ENCODE measurements at places on chromosomes 16 and 17.
A peak's percentile ranks its signal among the peaks of the same experiment; 100 is the strongest.

GRCh38 chr17:60577147-60577915 is 22.7 kb upstream of the PPM1D start:
- DNase-seq = no peak

DNA sequence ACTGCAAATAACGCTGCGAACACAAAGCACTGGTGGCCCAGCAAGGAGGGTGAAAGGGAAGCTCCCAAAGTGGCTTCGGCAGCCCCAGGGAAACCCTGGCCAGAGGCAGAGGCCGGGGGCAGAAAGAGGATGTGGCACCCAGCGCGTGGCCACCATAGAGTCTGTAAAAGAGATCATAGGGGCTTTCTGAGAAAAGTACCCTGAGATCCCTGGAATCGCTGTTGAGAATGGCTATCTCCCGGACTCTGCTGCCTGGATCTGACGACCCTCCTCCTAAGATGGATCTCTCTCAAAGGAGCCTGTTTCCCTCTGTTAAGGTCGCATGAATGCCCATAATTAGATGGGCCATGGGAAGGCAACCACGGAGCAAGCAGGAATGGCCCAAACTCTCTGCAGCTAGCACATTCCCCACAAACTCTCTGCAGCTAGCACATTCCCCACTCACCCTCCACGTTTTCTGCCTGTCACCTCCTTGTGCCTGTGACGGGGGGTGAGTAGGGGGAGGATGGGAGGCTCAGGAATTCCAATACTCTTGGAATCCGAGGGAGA is 364.4 kb downstream of the XYLT1 start:
- DNase-seq = no peak

DNA sequence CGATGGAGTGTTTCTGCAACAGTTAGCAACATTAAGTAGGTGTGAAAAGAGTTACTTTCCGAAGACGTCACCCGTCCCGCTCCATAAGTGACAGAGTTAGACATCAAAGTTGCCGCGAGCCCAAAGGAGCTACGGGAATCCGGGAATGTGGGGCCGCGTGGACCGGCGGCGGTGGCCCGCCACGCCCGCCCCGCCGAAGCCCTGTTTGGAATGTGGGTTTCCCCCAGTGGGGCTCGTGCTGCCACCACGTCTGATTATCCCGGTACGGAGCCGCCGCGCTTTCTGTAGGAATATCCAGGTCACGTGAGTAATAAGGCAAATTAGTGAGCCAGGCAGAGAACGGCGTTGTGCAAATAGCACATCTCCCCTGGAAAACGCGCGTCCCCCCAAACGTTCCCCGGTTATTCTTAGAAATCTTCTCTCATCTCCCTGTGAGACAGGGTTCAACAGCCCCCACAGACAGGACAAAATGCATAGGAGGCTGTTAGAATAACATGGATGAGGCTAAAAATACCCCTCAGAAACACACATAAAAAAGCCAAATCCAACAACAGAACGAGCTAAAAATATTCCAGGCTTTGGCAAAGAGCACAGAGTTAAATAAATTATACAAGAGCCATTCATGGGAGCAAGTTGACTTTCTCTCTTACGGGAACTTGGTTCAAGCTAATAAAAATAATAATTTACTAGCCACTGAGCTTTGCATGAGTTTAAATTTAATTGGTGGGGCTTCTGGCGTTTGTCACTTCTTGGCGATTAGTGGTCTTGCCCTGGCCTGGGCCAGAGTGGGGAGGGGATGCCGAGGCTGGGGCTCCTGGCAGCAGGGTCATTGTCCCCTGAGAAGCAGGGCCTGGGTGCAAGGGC is 8.6 kb downstream of the BAHCC1 start:
- no peak for DNase-seq

GRCh38 chr16:2003827-2004641 is 5.6 kb downstream of the ZNF598 start:
- peak; percentile 78 for DNase-seq

- no peak for DNase-seq
Measured at GRCh38 chr17:34770586-34770985, 190.7 kb downstream of the CCT6B start.

- DNase-seq = no peak
Measured at GRCh38 chr17:40598301-40598618, 33.0 kb upstream of the CCR7 start.

DNA sequence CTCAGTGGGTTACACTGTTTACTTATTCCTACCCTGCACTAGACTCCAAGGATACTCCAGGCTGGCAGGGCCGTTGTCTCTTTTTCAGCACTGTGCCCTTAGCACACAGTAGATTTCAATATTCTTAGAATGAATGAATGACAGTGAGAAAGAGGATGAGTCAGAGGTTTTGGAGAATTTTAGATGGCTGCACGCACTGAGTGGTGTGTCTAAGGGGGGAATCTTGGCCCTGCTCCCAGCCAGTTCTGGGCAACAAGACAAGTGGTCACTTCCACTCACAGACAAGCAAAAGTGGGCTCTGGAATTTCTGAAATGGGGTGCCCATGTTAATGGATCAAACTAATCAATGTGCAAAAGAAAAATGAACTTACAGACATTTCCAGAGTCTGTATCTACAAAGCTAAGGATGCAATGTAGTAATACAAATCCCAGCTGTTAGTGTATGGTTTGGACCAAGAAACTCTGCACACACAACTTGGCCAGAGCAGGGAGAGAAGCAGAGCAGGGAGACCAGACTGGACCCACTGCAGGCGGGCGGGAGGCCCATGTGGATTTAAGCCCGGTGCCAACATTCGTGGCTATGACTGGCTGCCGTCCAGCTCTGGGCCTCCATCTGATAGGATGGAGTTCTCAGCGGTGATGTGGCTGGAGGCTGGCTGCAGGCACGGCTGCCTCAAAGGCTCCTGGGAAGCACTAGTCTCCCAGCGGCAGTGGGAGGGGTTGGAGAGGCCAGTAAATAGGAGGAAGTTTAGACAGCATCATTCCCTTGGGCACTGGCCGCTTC is 95.6 kb upstream of the CDYL2 start:
- no peak for DNase-seq

DNA sequence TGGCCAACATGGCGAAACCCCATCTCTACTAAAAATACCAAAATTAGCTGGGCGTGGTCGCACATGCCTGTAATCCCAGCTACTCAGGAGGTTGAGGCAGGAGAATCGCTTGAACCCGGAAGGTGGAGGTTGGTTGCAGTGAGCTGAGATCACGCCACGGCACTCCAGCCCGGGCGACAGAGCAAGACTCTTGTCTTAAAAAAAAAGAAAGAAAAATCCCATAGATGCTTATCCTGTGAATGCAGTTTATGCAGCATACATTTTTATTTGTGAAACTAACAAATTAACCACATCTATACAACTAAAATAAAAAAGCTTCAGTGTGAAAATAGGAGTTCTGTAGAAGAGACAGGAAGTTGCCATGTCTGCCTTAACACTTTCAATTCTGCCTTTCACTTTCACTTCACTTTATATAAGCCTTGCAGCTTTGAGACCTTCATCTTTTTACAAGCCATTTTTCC is 7.1 kb downstream of the IGSF6 start:
- DNase-seq = no peak

DNA sequence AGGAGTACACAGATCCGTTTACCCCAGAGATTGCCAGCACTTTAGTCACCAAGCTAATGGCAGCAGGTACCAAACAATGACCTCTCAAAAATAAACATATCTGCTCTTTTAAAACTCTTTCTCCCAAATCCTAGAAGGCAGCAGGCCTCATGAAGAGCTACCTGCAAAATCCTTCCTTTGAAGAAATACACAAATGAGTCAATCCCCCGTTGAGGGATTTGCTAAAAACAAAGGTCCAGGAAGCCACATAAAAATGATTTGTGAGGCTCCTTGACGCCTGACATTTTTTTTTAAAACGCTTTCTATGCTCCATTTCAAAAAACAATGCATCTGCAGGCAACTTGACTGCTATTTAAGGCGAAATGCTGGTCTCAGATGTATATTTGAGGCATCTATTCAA is 58.2 kb downstream of the NACA2 start:
- peak; percentile 52 for DNase-seq

DNA sequence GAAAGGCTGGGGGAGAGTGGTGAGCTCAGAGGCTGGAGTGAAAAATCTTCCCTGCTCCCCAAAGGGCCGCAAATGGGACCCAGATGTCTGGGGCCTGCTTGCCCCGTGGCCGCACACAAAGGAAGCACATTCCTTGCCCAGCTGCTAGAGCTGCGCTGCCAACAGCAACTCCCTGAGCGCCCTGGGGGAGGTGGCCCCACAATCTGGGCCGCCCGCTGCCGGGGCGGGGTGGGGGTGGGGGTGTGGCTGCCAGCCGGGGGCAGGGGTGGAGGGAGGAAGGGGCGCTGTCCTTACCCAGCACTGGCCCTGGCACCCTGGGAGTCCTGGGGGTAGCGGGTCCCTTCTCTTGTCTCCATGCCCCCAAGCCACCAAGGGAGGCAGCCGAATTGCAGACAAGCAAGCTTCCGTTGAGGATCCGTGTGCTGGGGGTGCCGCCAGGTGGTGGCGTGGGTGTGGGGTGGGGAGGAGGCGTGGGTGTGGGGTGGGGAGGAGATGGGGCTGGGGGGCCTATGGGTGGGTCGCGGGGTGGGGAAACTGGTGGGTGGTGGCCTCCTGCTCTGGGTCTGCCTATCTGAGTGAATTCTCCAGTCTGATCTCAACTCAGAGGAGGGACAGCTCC is 48.4 kb upstream of the PABPN1L start:
- no peak for DNase-seq

GRCh38 chr16:482468-483185 is 44.9 kb upstream of the CAPN15 start:
- no peak for DNase-seq

DNA sequence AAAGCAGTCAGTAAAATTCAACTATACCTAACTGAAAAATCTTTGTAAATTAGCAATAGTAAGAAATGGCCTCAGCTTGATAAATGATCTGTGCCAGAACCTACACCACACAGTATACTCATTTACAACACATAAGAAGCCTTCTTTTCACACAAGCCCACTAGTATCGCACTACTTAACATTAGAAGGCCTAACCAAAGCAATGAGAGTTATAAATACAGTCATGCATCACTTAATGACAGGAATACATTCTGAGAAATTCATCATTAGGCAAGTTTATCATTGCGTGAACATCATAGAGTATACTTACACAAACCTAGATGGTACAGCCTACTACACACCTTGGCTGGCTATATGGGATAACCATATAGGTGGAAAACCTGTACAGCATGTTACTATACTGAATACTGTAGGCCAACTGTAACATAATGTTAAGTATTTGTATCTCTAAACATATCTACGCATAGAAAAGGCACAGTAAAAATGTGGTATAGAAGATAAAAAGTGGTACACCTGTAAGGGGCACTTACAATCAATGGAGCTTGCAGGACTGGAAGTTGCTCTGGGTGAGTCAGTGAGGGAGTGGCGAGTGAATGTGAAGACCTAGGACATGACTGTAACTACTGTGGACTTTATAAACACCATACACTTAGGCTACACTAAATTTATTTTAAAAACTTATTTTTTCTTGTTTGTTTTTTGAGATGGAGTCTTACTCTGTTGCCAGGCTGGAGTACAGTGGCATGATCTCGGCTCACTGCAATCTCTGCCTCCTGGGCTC is 126.5 kb upstream of the CORO6 start:
- DNase-seq = no peak

- DNase-seq = peak; percentile 85
Measured at GRCh38 chr17:67491009-67491680, 114.1 kb downstream of the PITPNC1 start.

DNA sequence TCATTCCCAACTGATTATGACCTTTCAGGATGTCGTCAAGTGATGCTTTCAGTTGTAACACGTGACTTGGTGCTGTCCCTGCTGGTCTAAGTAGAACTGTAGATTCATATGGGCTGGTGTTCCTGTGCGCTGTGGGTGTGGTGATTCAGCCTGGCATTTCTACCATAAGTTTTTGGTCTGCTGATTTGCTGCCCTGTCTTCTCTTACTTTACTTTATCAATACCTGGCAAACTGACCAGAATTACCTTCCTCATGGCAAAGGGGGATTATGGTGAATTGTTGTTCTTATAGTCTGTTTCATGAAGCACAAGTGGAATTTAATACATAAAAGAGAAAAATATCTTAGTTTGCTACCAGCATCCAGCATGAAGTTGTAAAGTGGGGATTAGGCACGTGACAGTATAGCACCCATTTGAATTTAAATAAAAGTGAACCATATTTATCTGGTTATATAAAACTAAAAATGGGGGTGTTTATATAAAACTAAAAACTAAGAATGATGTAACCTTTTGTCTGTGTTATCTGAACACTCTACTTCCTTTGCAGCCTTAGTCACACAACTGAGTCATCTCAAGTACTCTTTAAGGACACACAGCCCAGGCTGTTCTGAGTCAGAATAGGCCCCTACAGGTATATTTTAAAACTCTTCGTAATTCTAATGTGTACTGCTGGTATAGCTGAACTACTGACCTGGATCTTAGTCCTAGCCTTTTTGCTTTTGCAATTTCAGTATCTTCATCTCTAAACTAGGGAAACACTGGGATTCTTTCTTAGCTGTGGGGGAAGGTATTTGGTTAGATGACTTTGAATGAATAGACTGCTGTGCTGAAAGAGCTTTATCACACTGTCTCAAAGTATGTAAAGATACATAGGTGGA is 28.3 kb downstream of the TTC19 start:
- DNase-seq = no peak

- DNase-seq = no peak
Measured at GRCh38 chr17:67606896-67607604, 110.7 kb upstream of the NOL11 start.

- DNase-seq = no peak
Measured at GRCh38 chr16:67024384-67025209, 4.4 kb upstream of the CBFB start.

DNA sequence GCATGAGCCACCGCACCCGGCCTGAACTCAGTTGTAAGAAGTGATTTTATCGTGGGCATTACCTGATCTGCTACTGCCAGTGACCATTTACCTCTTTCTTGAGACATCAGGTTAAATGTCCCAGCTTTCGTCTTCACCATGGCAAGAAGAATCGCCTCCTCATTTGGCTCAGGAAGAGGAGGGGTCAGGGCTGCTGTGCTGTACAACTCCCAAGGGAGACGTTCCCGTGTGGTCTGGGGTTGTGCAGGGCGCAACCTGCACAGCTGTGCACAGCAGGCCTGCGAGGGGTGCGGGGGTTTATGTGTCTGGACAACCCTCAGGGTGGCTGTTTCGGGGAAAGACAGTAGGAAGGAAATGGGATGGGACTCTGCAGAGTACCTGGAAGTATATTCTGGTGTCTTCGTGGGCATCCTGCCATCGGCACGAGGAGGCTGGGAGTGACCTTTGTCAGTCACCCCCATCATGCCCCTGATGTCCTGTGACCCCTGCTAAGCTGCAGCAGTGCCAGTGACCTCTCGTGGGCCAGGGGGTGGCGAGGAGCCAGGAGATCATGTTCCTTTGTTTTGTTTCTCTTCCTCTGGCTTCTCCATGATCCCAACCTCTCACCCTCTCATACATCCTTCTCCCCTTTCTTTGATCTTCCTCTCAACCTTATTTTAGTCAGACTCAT is 27.3 kb downstream of the CIBAR2 start:
- DNase-seq = no peak

All from NCI-H774 (cell line).